ENCODE measurements at places on chromosomes 13 and 19.

DNA sequence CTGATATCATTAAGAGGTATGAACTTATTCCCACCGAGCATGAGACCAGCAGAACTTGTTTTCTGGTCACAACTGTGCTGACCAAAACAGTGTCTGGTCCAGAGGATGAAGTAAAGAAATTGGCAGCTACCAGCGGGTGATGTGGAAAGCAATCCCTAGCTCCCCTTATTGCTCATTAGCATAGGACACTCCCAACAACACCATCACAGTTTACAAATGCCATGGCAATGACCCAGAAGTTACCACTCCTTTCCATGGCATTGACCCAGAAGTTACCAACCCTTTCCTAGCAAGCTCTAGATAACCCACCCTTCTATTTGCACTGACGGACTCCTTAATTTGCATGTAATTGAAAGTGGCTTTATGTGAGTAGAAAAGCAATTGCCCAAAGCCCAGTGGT lies 1856.1 kb downstream of the OLFM4 start:
- no peak for DNase-seq

DNA sequence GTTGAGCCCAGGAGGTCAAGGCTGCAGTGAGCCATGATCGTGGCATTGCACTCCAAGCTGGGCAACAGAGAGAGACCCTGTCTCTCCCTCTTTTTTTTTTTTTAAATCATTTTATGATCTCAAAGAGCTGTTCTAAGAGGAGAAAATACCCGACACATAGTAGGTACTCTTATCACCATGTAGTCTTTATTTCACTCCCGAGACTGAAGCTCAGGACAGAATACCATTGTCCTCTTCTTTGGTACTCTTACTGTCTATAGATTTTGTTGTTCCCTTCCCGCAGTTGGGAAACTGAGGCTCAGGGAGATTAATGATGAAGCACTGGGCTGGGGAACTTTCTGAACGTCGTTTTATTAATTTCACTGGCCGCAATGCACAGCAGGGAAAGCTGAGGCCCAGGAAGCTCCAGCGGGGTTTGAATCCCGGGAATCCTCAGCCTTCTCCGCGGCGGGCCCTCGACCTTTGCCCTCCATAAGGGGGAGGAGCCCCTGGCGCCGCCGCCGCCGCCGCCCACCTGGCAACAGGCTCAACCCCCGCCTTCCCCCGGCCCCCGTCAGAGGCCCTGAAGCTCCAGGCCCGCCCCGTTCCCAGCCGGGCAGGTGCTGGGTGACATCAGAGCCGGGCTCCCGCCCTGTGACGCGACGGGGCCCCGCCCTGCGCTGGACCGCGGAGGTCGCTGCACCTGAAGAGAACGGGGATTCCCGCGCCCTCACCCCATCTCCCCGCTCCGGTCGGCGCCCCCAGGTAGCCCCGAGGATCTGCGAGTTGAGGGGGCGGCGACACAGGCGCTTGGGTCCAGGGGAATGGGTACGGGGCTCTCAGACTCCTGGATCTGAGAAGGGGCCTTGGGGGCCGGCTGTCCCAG lies 1.6 kb downstream of the MYH14 start:
- DNase-seq = no peak

- no peak for DNase-seq
These were observed 22.4 kb downstream of the PRR12 start for GRCh38 chr19:49613374-49613773.

GRCh38 chr13:113900646-113901045 lies 36.8 kb upstream of the GAS6 start:
- DNase-seq = no peak

DNA sequence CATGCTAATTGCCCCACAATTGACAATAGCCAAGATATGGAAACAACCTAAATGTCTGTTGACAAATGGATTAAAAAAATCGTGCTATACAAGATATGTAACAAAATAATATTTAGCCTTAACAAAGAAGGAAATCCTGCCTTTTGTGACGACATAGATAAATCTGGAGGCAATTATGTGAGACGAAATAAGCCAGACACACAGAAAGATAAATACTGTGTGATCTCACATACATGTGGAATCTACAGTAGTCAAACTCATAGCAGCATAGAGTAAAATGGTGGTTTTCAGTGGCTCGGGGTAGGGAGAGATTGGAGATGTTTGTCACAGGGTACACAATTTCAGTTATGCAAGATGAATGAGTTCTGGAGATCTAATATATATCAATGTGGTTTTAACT lies 895.8 kb downstream of the SLITRK6 start:
- DNase-seq = no peak

GRCh38 chr19:11159598-11160439 lies 4.2 kb upstream of the SPC24 start:
- no peak for DNase-seq

DNA sequence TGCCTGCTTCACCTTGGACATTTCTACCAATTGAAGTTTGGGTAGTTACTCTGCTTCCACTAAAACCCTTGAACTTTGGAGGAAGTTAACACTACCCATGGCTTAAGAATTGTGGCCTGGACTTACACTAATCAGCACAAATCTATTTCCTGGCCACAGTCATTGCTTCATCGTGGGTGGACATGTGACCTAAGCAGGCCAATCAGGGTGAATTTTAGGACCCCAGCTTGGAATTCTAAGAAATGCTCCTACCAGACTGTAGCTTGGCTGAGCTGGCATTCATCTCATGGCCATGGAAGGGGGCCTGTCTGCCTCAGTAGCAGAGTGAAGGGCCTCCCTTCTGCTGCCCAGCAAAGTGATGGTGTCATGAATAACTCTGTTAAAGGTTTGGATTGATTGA lies 58.3 kb upstream of the SLC15A1 start:
- no peak for DNase-seq

GRCh38 chr13:97107815-97108529 lies 113.7 kb upstream of the OXGR1 start:
- no peak for DNase-seq

GRCh38 chr19:17090583-17090982 lies 15.0 kb downstream of the MYO9B start:
- no peak for DNase-seq

DNA sequence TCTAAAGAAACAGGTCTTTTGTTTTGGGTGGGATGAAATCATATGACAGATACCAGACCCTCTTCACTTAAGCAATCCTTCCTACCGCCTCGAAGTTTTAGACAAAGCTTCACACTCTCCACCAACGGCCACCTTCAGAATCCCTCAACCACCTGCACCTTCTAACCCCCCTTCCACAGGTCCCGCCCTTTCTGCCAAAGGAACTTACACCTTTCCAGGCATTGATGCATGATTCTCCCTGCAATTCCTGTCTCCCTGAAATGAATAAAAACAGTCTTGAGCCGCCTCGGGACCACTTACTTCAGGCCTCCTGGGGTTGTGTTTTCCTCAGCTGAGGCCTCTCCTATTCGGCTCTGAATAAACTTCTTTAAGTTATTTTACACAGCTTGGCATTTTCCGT lies 859 bp downstream of the ZNF433 start:
- DNase-seq = no peak

- no peak for DNase-seq
These were observed 59.1 kb upstream of the RNF113B start for GRCh38 chr13:98236197-98236596.

GRCh38 chr19:35299523-35300338 lies 7.8 kb downstream of the MAG start:
- no peak for DNase-seq

DNA sequence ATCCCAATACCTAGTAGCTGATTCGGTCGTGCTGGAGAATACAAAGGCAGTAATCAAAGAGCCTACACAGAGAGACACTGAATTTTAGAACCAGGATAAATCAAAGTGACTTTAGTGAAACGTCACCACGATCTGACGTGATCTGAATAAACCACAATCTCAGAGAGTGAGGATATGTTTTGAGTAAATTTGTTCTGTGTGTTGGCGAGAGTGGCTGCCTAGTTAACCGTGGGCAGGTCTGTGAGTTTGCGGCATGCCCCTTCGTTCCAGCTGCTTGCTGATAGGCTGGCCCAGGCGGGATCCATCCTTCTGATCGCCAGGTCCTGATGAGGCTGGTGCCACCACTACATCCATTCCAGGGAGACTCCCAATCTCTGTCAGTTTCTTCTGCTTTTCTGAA lies 40.4 kb downstream of the LRCH1 start:
- no peak for DNase-seq

DNA sequence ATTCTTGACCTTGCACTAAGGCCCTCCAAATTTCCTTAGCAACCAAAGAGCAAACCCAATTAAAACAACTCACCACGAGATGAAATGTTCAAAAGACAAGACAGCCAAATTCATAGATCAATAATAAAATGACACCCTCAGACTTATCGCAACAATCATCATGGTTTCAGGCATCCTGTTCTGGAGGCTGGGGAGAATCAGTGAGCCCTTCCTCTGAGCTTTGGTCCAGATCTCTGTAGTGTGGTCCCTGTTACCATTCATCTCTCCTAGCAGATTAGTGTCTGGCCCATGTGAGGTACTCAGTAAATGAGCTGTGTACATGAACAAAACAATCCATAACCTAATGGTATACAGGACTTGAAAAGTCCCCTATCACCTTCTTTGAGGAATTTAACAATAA lies 12.2 kb downstream of the LCP1 start:
- no peak for DNase-seq

DNA sequence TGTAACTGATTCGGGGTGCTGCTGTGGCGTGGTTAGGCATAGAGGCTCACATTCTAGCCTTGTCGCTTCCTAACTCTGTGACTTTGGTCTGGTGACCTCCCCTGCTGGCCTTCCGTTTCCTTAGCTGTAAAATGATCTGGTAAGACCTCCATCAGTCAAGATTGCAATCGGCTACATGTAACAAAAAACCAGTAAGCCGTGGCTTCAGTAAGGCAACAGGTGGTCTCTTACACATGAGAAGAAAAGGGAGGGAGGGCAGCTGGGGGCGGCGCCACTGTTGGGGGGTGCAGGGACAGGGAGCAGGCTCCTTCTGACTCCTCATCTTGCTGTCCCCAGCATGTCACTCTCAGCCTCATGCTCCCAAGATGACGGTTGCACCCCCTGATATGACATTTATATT lies 148.0 kb downstream of the SIPA1L3 start:
- no peak for DNase-seq

DNA sequence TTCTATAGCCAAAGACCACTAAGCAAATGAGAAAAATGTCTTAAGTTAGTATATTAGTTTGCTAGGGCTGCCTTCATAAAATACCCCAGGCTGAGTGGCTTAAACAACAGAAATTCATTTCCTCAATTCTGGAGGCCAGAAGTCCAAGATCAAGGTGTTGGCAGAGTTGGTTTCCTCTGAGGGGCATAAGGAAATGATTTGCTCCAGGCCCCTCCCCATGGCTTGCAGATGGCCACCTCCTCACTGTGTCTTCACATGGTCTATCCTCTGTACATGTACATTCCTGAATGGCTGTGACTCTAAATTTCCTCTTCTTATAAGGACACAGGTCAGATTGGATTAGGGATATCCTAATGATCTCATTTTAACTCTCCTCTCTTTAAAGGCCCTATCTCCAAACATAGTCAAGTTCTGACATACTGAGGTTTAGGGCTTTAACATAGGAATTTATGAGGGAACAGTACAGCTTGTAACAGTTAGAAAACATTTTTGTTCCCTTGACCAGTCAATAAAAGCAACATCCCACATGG lies 307.4 kb downstream of the DIAPH3 start:
- no peak for DNase-seq

DNA sequence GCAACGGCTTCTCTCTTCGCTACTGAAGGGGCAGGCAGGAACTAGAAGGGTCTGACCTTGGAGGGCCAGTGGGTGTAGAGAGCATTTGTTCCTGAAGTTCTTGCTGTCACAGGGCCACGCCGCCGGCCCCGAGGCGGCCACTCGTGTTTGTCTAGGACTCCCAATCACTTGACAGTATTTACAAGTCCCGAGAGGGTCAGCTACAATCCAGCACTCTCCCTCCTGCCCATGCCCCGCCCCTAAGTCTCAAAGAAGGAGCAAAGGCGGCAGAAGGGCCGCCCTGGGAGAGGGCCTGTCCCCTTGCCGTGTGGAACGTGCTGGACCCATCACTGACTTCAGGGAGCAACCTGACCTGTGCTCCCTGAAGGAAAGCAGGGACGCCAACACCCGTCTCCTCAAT lies 118.5 kb downstream of the STK24 start:
- DNase-seq = no peak

DNA sequence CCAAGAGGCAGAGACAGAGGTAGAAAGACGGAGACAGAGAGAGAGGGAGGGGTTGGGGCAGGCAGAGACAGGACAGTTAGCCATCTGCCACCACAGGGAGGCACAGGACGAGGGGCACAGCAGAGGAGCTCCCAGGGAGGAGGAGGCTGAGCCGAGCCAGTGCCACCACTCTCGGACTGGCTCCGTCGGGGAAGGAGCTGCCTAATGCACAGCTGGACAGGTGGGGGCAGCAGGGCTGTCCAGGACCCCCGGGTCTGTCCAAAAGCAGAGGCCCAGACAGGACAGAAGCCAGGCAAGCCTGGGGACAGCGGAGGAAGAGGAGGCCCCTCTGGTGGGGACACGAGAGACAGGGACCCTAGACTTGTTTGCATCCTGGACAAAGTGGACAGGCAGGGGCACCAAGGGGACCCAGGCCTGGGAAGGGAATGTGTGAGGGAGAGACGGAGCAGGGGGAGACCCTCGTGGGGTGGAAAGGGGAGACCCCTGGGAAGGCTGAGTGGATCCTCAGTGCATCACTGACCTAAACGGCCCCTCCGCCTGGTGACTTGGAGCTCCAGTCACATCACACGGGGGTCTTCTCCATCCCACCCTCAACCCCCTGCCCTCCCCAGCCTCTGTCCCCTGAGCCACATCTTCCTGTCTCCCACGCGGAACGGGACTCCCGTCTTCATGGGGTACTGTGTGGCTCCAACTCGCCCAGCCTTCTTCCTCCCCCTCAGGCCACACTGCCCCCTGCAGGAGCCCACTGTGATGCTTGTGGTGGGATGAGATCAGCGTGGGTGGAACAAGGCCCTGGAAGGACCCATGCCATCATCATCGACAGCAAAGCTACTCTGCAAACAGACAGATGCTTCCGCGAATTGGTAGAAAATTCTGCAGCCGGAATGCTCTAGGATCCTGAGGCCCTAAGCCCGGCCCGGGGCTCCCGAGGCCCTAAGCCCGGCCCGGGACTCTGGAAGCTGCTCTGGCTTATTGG lies 915 bp downstream of the F10 start:
- no peak for DNase-seq

GRCh38 chr13:103188713-103189326 lies 122.6 kb upstream of the SLC10A2 start:
- DNase-seq = no peak

GRCh38 chr19:50694815-50695145 lies 24.8 kb downstream of the SHANK1 start:
- no peak for DNase-seq

DNA sequence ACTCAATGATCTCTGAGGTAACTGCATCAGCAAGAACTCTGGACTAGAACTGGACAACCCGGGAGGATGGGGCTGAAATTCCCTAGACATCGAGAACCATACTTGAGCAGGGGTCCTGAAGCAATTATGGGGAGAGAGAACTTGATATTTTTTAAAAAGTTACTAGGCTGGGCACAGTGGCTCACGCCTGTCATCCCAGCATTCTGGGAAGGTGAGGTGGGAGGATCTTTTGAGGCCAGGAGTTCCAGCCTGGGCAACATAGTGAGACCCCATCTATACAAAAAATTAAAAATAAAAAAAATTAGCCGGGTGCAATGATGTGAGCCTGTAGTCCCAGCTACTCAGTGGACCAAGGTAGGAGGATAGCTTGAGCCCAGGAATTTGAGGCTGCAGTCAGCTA lies 2.3 kb upstream of the DNAJB1 start:
- no peak for DNase-seq

GRCh38 chr13:28531077-28531844 lies 36.3 kb upstream of the FLT1 start:
- DNase-seq = no peak

- DNase-seq = peak; percentile 70
These were observed 10.3 kb upstream of the MEDAG start for GRCh38 chr13:30895773-30896172.
